ENCODE measurements at places on chromosomes 16 and 17.

GRCh38 chr17:2892305-2892971 is 96.2 kb downstream of the RAP1GAP2 start:
- no peak for DNase-seq

DNA sequence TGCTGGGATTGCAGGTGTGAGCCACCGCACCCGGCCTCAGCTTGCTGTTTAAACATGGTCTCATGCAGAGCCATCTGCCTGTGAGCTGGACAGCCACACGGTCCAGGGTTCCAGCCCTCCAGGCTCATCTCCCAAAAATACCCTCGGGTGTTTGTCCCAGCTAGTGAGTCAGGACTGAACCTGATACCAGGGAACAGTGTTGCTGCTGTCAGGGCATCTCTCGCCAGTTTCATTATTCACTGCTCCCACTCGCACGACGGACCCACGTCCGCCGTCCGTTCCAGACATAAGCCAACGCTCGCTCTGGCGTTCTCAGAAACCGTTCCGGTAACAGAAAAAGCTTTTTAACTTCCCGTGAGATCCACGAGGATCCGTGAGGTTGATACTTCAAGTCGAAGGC is 77.6 kb downstream of the NXN start:
- no peak for DNase-seq

GRCh38 chr17:57600074-57600473 is 145.0 kb downstream of the CCDC182 start:
- DNase-seq: no peak

- DNase-seq: no peak
These were observed 18.8 kb upstream of the IRF8 start for GRCh38 chr16:85879975-85880831.

- DNase-seq: no peak
These were observed 14.0 kb upstream of the MPRIP start for GRCh38 chr17:17028059-17028877.

- DNase-seq: no peak
These were observed 941.0 kb downstream of the KCNJ2 start for GRCh38 chr17:71110326-71110725.

DNA sequence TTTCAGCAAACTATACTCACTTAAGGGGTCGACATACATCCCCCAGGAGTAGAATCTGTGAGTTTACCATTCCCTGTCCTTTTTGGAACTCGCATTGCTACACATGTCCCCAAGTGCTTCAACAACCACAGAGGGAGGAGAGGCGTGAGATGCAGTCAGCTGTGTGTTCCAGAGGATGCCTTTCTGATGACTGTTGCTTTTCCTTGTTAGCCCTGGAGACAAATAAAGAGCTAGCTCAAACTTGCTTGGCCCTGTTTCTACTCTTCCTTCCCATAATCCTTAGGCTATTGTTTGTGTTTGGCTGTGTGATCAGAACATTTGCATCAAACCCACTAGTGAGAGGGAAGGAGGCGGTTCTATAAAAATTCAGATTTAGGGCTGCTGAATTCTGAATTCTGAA is 264.0 kb downstream of the ENGASE start:
- no peak for DNase-seq

- no peak for DNase-seq
These were observed 66.3 kb downstream of the BPTF start for GRCh38 chr17:67891481-67892119.

- DNase-seq: no peak
These were observed 6.8 kb downstream of the ANKFY1 start for GRCh38 chr17:4256952-4257351.

DNA sequence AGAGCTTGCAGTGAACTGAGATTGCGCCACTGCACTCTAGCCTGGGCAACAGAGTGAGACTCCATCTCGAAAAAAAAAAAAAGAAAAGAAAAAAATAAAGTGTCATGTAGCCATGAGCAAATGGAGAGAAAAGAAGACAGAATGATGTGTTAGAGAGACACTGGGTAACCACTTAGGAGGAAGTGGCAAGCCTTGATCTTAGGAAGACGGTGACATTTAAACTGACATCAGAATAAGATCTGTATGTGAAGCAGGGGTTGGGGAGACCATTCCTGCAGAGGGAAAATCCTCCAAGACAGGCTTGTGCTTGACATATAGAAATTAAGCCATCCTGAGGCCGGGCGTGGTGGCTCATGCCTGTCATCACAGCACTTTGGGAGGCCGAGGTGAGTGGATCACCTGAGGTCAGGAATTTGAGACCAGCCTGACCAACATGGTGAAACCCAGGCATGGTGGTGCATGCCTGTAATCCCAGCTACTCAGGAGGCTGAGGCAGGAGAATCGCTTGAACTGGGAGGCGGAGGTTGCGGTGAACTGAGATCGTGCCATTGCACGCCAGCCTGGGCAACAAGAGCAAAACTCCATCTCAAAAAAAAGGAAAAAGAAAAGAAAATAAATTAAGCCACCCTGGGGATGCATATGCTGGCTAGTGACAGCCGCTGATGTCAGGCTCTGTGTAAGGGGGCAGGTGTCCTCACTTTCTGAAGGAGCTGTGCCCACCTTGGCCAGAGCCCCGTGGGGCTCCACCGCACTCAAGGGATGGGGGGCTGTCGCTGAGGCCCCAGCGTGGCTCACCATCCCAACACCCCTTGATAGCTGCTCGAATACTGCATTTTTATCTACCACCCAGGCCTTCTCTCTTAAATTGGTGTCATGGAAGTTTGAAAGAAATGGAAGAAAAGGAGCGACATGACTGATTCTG is 13.1 kb upstream of the CYB5B start:
- no peak for DNase-seq

- DNase-seq: no peak
These were observed 7.4 kb downstream of the GSG1L2 start for GRCh38 chr17:9814337-9814945.

- DNase-seq: no peak
These were observed 51.0 kb upstream of the CRISPLD2 start for GRCh38 chr16:84768808-84769197.

GRCh38 chr17:45096141-45096540 is 35.0 kb downstream of the NMT1 start:
- DNase-seq: no peak

- no peak for DNase-seq
These were observed 560 bp upstream of the RUSF1 start for GRCh38 chr16:31508706-31509195.

DNA sequence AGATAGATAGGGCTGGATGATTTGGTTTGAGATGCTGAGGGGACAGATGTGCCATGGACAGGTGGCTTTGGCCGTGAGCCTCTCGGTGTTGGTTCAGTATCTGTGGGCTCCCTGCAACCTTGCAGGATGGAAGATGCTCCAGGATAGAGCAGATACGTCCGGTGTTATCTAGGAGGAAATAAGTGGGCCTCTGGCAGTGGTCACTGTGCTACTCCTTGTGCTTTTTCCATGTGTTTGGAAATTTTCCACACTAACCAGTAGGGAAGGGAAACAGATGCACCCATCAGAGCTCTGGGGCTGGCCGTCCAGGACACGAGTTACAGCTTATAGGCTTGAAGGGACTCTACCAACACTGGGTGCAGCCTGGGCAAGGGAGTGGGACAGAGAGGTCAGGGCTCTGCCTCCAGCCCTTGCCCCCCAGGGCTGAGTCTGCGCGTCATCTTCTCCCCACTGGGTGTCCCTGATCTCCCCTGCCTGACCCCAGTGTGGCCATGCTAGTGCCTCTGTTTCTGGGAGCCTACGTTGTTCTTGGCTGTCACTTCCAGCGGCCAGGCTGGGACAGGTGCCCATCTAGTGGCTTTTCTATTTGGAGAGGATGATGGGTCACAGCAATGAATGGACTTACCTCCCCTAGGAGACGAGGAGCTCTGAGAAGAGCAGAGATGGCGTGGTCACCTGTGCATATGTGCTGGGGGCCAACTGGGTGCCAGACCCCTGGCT is 166.9 kb downstream of the SEC14L1 start:
- DNase-seq: no peak

DNA sequence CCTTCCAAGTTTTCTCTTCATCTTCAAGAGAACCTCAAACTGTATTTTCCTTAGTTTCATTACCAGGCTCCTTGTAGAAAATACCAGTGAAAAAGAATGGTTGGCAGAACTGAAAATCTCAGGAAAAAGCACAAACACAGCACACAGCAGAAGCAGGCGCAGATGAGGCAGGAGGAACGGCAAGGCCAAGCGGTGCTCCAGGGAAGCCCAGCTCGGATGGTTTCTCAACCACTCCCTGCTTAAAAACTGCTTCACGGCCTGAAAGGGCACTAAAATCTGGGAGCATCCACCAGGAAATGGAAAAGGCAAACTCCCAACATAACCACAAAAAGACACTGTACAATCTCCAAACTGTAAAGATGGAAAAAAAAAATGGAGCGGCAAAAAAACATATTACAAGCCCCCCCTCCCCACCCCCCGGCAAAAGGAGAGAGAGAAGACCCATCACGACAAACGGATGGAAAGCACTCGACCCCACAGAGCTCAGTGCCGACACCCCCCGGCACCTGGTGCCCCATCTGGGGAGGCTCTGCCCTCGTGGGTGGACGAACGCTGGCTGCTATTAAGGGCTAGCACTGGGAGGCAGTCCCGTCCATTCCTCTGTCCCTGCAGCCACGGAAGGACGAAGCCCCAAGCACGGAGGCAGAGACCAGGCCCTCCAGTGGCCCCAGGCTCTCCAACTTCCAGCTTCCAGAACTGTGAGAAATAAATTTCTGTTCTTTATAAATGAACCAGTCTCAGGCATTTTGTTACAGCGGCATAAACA is 127.5 kb downstream of the ZNF778 start:
- no peak for DNase-seq

- no peak for DNase-seq
These were observed 916 bp downstream of the PAGR1 start for GRCh38 chr16:29816694-29817441.

DNA sequence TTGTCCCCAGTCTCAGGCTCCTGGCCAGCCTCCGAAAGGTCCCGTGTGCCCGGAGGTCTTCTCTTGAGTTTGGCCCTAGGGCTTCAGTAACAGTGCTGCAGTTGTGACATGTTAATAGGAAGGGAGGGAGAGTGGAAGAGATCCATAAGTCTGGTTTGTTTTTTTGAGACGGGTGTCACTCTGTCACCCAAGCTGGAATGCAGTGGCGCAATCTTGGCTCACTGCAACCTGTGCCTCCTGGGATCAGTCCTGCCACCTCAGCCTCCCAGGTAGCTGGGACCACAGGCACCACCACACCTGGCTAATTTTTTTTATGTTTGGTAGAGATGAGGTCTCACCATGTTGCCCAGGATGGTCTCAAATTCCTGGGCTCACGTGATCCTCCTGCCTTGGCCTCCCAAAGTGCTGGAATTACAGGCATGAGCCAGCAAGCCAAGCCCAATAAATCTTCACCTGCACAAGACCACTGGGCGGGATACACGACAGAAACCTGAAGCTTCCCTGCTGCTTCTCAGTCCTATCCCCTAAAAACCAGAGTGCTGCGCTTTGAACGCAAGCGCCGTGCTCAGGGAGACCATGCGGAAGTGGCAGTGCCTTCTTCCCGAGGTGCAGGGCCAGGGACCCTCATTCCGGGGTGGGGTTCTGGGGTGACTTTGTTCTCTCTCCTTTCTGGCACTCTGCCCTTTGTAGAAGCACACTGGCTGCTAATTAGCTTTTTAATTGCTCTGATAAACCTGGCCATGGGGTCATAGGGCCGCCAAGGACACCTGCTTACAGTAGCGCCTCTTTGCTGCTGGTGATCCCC is 10.9 kb downstream of the TRAF7 start:
- DNase-seq: no peak

- no peak for DNase-seq
These were observed 10.3 kb downstream of the PHB1 start for GRCh38 chr17:49404361-49404760.

- no peak for DNase-seq
These were observed 86.1 kb downstream of the ZFHX3 start for GRCh38 chr16:72961863-72962262.

DNA sequence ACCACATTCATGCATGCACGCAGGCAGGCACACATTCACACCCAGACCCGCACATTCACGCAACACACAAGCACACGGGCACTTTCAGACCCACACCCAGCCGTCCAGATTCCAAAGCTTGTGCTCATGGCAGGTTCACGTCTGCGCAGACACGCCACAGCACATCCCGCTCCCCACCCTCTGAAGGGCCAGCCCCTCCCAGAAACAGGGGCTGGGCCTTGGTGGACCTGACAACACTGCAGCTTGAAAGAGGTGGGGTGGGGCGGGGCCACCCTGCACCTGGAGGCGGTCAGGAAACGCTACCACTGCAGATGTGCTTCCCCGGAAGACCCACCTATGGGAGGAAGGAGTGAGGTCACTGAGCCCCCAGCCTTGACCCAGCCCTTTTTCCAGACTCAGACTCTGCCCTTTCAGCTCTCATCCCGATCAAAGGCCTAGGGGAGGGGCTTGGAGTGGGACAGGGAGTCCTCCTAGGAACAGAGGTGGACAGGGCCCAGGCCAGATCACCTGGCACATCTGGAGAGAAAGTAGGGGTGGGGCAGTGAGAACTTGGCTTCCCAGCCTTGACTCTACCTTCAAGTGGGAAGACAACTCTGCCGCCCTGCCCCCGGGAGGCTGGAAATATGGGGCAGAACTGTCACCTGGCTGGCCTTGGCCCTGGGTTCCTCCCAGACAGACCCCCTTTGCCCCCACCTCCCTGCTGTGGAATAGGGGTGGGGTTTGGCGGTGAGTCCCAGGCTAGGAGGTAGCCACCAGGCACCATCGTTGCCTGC is 11.0 kb downstream of the P3H4 start:
- DNase-seq: no peak

DNA sequence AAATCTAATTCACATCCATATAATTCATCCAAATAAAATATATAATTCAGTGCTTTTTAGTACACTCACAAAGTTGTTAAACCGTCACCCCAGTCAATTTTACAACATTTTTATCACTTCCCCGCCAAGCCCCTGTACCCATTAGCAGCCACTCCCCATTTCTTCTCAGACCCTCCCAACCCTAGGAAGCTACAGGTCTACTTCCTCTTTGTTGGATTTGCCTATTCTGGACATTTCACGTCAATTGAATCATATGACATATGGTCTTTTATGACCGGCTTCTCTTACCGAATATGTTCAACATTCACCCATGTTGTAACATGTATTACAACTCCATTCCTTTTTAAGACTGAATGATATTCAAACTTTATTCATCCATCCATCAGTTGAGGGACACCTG is 19.9 kb upstream of the MLKL start:
- no peak for DNase-seq

- no peak for DNase-seq
These were observed 572 bp downstream of the MPG start for GRCh38 chr16:78444-79150.

DNA sequence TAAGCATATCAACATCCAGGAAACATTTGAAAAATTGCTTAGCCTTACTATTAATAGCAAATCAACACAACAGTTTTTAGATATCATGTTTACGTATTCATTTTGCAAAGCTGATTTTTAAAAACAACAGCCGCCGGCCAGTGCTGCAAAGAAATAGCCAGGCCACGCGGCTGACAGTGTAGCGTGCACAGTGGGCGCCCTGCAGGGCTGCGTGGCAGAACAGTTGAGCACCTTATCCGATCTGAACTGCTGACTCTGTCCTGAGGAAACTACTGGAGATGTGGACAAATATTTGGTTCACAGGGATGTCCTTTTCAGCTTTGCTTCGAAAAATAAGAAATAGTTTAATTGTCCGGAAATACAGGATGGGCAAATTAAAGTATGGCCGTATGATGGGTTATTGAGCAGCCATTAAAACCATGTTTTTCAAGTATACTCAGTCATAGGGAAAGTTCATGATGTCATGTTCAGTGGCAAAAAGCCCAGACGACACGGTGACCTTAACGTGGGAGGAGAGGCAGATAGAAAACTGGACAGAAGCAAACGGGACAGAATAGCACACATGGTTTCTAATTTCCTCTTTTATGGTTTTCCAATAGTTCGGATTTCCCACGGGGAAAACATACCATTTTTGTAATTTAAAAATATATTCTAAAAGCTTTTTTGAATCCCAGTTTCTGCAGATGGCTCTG is 52.4 kb upstream of the ENDOV start:
- DNase-seq: no peak

GRCh38 chr16:85534536-85535351 is 78.4 kb upstream of the GSE1 start:
- no peak for DNase-seq
